ENCODE measurements at places on chromosomes 7 and 10.

GRCh38 chr7:19362099-19362498 lies 216.9 kb upstream of the FERD3L start:
- no peak for DNase-seq

GRCh38 chr10:89963451-89964102 lies 262.2 kb downstream of the KIF20B start:
- no peak for DNase-seq

GRCh38 chr7:69799048-69799697 lies 200.9 kb downstream of the AUTS2 start:
- DNase-seq = no peak

GRCh38 chr10:52465202-52465601 lies 151.1 kb downstream of the DKK1 start:
- no peak for DNase-seq

DNA sequence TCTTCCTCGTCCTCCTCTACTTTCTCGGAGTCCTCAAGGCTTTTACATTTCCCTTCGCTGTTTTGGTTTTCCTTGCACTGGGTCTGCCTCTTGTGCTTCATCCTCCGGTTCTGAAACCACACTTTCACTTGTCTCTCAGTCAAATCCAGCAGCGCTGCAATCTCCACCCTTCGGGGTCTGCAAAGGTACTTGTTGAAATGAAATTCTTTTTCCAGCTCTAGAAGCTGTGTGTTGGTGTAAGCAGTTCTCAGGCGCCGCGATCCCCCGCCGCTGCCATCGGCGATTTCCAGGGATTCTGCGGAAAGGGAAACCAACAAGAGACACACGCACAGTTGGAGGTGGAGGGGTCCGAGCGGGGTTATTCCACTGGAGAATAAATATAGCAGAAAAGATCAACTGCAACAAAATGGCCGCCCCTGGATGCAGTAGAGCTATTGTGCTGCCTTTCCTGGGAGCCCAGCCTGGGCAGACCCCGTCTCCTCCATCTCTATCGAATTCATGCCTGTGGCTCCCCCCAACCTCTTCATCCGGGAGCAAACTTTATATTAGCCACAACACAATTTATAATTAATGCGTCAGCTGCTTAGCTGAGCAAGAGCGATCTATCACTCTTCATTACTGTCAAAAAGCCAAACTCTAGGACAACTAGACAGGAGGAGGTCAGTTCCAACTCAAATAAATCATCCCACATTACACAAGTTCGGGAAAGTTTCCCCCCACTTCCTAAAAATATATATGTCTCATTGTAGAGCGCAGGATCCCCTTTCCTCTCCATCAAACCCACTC lies 1.1 kb downstream of the HOXA2 start:
- DNase-seq = no peak
